ENCODE measurements at places on chromosomes 7 and 10. TPM values are rescaled to one million over a fixed set of nuclear protein-coding genes. Genes with fewer than 3 reads are reported as not detected.

- no peak for DNase-seq
Measured at GRCh38 chr10:123475466-123475865, 190.7 kb upstream of the GPR26 start.

GRCh38 chr10:120818301-120818700, 32.9 kb upstream of the WDR11 start:
- no peak for DNase-seq

DNA sequence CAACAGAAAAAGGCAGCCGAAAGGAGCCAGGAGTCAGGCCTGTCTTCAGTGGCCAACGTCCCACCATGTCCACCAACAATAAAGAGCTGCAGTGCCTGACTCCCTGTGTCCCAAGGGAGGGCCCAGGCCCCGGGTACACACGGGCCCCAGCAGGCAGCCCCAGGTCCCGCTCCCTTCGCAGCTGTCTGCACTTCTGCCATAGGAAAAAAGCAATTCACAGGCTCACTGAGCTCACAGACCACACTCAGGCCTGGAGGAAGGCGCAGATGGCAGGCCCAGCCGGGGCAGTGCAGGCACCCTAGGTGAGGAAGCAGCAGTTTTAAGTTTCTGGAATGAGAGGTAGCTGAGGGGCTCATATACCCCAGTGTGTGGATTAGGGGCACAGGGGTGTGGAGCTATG, 100.5 kb downstream of the PRKAG2 start:
- no peak for DNase-seq

The NUTM2E gene
- total RNA-seq: 0.70 TPM

The NEUROG3 gene
- not detected for total RNA-seq

The TSPAN13 gene
- 26.5 TPM for total RNA-seq

The A1CF gene
- total RNA-seq: not detected
